CD4-positive, alpha-beta memory T cell (primary cell): ENCODE measurements at places on chromosomes 1 and 21.

GRCh38 chr21:45283611-45284455 is 3.9 kb downstream of the POFUT2 start:
- DNase-seq: no peak

- DNase-seq: no peak
These were observed 76.1 kb downstream of the SCCPDH start for GRCh38 chr1:246800356-246800755.

DNA sequence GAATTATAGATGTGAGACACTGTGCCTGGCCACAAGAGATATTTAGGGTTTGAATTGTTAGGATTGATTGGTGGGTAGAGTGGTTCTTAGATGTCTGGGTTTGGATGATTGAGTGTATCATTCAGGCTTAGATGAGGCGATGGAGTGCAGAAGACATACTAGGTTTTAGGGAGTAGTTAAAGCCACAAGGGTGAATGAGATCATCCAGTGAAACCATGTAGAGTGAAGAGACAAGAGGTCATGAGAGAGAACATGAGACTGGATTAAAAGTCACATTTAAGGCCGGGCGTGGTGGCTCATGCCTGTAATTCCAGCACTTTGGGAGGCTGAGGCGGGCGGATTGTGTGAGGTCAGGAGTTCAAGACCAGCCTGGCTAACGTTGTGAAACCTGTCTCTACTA is 37.2 kb downstream of the ZFYVE9 start:
- DNase-seq: no peak

DNA sequence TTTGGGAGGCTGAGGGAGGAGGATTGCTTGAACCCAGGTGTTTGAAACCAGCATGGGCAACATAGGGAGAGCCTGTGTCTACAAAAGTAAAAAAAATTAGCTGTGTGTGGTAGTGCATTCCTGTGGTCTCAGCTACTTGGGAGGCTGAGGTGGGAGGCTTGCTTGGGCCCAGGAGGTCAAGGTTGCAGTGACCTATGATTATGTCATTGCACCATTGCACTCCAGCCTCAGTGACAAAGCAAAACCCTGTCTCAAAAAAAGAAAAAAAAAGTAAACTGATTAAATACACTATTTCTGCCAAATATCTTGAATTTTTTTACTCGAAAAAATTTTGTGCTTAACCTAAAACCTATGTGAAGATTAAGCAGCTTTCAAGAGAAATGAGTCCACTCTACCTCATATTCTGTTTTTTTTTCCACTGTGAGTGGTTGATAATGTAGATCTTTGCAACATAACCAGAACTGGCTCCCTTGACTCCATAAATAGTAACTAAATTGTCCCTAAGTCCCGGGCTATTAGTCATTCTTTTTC is 19.4 kb upstream of the ZNF281 start:
- no peak for DNase-seq

DNA sequence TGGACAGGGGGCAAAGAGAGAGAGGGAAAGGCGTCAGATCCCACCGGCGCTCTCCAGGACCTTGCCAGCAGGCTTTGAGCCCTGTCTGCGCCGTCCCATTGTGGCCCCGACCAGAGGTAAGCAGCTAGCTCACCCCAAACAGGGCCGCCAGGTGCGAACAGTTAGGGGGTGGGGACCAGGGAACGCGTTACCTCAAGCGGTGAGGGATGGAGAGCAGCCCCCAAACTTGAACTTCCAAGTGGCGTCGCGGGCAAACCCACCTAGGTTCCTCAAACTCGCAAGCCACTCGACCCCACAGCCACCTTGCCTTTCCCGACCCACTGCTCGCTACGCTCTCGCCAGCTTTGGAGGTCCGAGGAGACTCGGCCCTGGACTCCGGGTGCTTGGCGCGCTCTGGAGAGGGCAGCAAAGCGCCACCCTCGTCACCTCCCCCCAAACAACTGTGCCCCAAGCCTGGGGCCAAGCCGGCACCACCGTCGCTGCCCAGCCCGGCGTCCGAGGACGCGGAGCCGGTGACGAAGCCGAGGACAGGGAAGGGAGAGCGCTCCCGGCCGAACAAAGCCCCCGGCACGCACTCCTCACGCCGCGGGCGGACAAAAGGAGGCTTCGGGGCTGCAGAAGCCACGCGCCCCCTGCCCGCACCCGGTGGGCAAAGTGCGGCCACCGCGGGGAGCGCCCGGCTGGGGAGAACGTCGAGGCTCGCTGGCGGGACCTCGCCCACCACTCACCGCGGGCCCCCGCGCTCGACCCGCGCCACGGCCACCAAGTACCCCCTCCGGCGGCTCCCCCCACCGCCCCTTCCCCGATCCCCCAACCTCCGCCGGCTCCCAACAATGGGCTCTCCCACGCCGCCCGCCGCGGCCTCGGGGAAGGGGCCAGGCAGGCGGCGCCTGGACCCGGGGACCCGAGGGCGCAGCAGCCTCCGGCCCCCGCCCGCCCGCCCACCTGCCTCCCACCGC is 976 bp downstream of the SSBP3 start:
- peak; percentile 14 for DNase-seq

DNA sequence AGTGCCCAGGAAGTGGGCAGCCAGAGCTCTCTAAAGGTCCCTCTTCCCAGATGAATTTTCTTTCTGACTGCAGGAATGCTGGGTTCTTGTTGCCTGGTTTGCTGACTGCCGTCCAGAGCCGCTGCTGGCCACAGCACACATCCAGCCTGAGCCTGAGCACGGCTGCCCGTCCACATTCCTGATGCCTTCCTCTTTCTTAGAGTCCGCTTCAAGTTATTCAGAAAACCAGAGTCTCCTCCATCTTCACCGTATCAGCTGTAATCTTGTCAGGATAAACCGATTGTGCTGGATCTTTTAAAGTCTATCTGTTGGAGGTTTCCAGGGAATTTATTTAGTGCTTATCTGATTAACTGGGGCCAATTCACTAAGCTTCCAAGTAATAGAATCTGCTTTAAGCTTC is 84.8 kb upstream of the BCAR3 start:
- DNase-seq: no peak

DNA sequence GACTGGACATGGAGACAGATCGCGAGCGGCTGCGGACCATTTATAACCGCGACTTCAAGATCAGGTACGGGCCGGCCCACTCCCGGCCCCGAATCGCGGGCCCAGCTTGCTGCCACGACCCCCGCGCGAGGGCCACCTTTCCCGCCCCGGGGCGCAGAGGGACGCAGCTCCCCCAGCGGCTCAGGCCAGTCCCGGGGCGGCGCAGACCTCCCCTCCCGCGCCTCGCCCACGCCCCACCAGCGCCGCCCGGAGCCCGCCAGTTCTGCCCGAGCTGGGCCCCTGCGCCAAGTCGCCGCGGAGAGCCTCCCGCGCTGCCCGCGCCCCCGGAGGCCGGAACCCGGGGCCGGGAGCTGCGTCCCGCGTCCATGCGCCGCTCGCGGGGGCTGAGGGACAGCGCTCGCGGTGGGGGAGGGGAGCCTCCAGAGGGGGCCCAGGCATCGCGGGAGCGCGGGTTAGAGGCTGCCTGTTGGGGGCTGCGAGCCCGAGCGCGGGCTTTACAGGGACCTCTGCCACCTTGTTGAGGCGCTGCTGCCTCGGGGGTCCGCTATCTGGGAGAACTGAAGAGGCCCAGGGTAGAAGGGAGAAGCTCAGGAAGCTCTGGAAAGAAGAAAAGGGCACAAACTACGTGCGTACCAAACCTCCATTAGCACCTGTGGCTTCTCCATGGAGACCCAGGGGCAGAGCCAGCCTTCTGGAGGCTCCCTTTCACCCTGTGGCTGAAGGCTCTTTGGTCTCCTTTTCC is 698 bp downstream of the MOV10 start:
- DNase-seq: no peak

GRCh38 chr1:201456499-201457309 is 12.3 kb downstream of the PHLDA3 start:
- no peak for DNase-seq

DNA sequence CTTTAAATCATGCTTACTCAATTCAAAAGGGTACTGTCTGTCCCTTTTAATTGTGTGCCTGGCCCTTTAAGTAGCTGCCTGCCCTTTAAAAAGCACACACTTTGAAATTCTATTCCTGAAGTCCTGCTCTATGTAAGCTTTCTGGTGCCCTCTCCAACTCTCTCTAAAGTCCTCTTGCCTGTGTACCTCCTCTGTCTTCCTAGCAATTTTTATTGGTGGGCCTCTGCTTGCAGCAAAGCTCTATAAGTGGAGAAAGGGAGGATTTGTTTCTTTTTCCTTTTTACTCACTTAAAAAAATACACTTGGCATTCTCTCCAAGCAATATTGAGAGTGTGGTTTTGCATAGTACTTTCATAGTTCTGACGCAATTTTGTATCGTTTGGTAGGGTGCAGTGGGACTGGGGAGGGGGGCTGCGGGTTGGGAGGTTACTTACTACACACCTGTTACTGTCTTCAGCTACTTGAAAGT is 135.4 kb downstream of the LMO4 start:
- DNase-seq: no peak

DNA sequence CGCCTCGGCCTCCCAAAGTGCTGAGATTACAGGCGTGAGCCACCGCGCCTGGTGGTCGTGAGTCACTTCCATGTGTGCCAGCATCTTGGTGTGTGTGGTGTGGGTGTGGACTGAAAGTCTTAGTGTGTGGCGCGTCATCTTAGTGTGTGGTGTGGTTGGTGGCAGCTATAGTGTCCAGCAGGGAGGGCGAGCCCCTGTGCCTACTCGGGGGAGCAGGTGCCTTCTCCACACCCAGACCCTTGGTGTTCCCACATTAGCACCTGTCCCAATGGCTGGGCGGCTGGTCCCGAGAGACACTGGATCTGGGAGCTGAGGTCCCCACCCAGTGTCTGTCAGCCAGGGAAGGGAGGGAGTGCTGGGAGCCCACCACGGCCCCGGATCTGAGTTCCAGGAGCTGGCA is 2.8 kb downstream of the SCNN1D start:
- no peak for DNase-seq

DNA sequence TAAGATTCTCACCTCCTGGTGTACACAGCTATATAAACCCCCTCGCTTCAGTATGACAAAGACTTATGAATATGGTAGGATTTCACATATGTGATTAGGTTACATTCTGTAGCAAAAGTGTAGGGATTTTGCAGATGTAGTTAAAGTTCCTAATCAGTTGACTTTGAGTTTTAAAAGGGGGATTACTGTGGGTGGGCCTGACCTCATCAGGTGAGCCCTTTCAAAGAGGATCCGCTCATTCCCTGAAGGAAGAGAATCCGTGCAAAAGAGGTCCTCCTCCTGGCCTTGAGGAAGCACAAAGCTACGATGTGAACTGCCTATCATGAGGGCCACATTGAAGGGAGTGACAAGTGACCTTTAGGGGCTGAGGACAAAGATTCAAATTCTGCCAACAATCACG is 30.6 kb upstream of the KAZN start:
- DNase-seq: no peak

GRCh38 chr1:90048043-90048442 is 53.1 kb downstream of the ZNF326 start:
- DNase-seq: no peak

- DNase-seq: no peak
These were observed 96.8 kb downstream of the XPR1 start for GRCh38 chr1:180728472-180729106.

DNA sequence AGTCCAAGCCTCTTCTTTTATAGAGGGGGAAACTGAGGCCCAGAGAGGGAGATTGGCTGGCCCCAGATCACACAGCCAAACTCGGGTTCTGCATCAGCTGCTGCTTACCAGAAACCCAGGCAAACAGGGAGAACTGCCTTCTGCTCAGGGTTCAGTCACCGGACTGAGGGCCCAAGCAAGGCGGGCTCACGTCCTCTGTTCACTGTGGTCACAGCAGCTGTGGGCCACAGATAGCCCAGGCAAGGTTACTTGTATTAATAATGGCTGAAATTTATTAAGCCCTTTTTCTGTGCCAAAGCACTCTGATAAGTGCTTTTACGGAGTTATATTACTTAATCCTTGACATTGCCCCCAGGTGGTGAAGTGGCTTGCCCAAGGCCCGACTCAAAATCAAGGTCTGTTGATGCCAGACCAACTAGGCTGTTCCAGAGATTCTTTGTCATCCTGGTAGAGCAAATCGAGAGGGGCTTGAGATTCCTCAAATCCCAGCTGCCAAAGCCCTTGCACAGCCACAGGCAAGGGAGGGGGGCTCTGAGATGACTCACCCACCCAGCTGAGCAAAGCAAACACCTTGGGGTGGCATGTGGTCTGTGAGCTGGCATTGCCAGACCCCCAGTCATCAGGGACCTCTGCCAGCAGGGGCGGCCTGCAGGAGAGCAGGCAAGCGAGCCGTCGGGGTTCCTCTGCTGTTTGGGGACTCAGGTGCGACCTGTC is 36.5 kb downstream of the EPHB2 start:
- no peak for DNase-seq

- no peak for DNase-seq
These were observed 587.9 kb downstream of the ADGRL2 start for GRCh38 chr1:82388679-82389078.

- DNase-seq: no peak
These were observed 1176.1 kb upstream of the ADGRL2 start for GRCh38 chr1:80624682-80625081.

DNA sequence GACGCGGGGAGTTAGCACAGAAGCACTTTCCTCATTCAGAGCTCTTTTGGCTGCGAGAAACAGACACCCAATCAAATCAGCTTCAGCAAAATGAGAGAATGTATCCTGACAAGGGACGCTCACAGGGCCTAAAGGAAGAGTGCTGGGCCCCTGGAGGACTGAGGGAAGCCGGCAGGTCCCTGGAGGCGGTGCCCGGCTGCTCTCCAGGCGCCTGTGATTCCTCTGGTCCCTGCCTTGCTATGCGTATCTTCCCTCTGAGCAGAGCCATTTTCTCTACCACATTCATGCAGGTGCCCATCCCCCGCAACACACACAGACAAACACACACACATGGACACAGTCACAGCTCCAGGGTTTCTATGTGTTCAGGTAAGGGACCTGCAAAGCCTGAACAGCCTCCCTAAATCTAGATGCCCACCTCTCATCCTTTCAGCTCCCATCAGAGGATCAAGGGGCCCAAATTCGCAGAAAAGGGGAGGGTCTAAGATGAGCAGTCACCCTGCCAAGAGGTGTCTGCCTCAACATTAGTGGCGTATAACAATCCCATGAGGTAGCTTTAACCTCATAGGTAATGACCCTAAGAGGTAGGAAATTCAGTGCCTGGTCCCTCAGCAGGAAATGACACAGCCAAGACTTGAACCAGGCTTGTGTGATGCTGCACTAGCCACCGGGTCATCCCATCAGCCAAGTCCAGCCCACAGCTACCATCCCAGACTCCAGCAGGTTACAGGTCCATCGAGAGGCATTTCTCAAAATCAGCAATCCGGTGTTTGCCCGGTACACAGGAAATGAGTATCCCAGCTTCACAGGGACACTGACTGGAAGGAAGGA is 29.0 kb downstream of the PTAFR start:
- DNase-seq: no peak
